ENCODE measurements at places on chromosomes 13 and 19.

DNA sequence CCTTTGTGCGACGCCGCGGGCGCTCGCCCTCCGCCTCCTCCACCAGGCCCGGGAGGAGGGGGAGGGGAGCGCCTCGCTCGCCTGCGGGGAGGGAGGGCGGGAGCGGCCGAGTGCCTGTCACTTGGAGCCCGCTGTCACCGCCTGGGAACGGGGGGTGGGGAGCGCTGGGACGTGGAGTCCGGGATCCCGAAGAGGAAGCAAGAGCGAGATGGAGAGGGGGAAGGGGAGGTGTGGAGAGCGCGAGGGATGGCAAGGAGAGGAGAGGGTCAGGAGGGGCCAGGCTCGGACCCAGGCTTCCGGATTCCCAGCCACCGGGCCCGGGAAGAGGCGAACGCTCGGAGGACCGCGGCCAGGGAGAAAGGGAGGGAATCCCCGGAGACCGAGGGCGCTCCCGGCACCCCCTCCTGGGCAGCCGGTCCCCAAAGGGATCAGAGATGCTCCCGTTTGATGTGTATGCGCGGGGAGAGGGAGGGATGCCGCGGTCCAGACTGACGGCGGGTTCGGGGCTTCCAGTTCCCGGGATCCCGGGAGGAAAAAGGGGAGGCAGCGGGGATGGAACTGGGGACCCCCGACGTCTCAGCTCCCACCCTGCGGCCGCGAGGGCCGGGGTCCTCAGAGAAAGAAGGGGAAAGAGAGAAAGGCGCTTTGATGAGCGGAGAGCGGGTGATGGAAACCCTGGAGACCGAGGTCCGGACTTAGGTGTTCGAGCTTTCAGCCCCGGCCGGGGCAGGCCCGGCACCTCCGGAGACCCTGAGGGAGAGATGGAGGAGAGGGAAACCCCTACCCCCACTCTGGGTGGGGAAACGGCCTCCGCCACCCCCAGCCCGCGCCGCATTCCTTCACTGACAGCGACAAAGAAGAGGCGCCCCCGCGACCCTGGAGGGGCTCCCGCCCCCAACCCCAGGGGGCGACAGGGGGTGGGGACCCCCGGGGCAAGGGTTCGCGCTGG, 4.7 kb upstream of the DPF1 start:
- no peak for DNase-seq

DNA sequence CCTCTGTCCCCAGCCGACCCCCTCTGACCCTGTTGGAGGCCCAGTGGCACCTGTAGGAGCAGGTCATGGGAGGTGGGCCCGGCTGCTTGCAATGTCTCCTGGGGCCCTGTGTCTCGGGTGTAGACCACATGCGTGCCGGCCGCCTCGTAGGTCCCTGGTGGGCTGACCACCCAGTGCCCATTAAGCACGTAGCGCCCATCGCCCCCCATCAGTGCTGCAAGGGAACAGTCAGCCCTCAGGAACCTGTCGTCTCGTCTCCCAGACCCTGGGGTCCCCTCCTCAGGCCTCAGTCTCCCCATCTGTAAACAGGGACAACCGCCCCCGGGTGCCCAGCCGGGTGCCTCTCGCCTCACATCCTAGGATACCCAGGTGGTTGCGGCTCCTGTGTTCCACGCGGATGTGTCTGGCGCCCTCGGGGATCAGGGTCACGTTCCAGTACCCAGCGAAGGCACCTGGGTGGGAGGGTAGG, 5.6 kb downstream of the ADAMTSL5 start:
- DNase-seq: no peak

DNA sequence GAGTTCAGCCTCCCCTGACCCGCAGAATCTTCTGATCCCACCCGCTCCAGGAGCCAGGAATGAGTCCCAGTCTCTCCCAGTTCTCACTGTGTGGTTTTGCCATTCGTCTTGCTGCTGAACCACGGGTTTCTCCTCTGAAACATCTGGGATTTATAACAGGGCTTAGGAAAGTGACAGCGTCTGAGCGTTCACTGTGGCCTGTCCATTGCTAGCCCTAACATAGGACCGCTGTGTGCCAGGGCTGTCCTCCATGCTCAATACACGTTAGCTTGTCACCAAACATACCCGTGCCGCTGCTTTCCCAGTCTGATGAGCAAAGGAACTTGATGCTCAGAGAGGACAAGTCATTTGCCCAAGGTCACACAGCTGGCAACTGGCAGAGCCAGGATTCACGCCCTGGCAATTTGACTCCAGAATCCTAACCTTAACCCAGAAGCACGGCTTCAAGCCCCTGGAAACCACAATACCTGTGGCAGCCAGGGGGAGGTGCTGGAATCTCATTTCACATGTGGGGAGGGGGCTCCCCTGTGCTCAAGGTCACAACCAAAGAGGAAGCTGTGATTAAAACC, 1.1 kb upstream of the APOE start:
- DNase-seq: no peak

- DNase-seq: no peak
Measured at GRCh38 chr13:110390567-110390966, 83.5 kb downstream of the COL4A2 start.

DNA sequence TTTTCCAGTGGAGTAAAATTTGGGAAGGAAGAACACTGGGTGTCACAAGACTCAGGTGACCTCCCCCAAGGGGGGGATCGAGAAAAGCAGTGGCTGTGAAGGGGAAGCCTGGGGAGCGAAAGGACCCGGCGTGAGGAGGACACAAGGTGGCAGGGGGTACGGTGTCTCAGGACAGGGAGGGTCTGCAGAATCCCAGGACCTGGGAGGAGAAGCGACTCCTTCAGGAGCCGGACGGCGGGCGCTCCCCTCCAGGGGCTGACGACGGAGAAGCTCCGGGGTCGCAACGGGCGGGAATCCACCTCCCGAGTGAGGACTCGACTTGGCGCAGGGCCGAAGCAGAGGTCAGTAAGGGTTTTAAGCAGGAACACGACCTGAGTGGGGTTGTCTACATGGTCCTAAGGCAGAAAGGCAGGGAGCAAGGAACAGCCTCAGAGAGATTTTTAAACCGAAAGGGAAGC, 529 bp downstream of the ZNF836 start:
- DNase-seq: no peak

- DNase-seq: no peak
Measured at GRCh38 chr13:27650312-27650711, 28.6 kb downstream of the POLR1D start.

GRCh38 chr13:44172281-44172810, 201.3 kb upstream of the SERP2 start:
- DNase-seq: no peak

GRCh38 chr13:40667622-40667978, 1.2 kb upstream of the FOXO1 start:
- DNase-seq: peak; percentile 23

DNA sequence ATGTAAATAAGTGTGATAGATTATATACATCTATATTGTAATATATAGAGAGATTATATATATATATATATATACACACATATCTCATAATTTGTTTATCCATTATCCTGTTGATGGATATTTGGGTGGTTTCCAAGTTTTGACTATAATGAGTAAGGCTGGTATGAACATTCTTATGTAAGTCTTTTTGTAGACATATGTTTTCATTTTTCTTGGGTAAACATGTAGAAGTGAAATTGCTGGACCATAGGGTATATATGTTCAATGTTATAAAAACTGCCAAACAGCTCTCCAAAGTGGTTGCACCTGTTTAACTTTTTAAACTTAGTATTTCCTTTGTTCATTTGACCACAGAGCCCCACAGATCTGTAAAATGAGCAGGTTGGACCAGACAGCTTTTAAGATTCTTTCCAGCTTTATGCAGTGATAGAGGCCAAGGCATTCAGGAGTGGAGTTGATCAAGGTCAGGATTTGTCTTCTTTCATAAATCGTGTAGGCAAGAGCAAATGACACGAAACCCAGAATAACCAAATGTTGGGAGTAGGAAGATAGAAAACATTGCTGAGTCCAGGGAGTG, 21.7 kb upstream of the KATNAL1 start:
- DNase-seq: no peak

- no peak for DNase-seq
Measured at GRCh38 chr13:31029102-31029501, 96.6 kb downstream of the TEX26 start.

DNA sequence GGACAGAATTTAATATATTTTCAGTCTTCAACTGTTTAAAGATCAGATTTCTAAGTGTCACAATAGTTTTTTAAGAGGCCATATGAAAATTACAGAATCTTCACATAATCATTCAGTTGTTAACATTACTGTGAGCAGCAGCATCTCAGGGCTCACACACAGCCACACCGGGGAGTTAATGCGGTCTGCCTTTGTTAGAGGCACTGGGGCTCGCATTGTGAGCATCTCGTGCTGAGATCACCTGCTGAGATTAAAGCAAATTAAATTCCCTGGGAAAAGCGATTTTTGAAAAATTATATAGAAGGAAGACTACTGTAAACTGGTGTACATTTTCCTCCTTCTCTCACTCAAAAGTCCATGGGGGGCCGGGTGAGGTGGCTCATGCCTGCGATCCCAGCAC, 16.6 kb downstream of the GPR12 start:
- no peak for DNase-seq

Measured in CD4-positive, alpha-beta T cell treated with Interleukin-4 for 4 hours (primary cell).